ENCODE measurements at places on chromosomes 3 and 15.

- DNase-seq, result no peak
Measured at GRCh38 chr3:166879661-166880060, 500.4 kb downstream of the ZBBX start.

DNA sequence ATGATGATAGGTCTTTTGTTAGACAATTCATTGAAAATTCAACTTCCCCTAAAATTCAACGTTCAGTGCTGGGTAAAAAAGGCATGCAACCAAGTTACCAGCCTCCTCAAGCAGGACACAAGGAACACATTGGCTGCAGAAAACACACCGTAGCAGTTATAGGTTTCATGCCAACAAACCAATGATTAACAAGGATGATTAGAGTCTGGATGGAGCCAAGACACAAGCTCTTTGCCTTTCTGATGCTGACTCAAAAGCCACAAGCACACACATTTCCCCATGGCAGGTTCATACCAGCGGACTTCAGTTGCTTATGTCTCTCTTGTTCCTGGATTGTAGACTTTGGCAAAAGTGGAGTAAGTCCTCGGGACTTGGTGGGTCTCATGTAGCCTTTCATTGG, 105.8 kb downstream of the DHX30 start:
- no peak for DNase-seq

DNA sequence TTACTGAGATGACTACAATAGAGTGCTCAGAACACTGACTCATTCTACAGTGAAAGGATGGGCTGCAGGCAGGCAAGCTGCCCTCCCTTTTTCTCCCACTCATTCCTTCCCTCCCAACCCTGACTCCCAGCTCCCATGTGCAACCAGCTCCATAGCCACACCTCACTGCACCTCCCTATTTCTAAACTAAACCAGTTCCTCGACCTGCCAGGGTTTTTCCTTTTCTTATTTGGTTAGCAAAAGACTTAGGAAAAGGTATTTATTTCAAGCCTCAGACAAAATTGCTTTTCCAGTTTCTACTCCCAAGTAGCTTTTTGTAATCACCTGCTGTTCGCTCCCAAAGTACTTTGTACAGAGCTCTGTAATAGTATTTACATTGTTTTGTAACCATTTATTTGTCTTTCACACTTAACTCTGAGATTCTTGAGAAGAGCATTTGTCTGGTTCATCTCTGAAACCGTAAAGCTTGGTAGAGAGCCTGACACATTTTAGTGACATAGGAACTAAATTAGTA, 2.2 kb downstream of the AADAC start:
- no peak for DNase-seq

- DNase-seq, result no peak
Measured at GRCh38 chr3:197889204-197889930, 60.6 kb upstream of the RPL35A start.

GRCh38 chr3:184789314-184789998, 22.5 kb upstream of the VPS8 start:
- DNase-seq, result no peak

- DNase-seq, result no peak
Measured at GRCh38 chr3:168002786-168003368, 92.8 kb downstream of the GOLIM4 start.

GRCh38 chr3:140956058-140956835, 14.6 kb downstream of the SLC25A36 start:
- DNase-seq, result no peak

DNA sequence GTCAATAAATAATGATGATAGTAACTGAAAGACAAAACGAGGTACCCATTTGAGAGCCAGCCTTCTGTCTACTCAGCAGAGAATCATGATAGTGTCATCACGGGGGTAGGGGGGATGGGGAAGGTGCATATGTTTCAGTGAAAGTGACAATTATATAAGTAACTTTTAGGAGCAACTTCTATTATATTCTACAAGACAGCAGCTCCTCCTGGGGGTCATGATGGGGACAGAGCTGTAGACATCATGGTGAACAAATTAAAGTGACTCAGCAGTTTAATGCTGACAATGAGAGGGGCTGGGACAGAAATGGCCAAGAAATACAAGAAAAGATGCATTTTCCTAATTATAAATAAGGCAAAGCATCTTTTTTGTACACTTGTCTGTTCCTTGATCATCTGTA, 11.8 kb downstream of the CAPN3 start:
- DNase-seq, result no peak

DNA sequence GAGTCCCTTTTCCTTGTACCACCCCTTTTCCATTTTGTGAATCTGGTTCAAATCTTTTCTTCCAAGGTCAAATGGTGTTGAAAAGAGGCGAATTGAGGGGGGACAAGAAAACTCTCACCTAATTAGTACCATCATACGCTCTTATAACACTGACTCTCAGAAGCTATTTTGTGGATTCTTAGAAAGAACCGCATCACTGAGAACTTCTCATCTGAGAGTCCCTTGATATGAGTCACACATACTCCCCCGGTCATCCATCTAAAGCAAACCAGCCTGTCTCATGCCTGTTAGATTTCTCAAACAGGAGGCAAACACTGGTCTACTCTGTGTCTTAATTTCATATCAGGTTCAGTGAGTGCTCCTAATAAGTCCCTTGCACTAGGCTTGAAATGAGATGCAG, 76.5 kb upstream of the SPRED1 start:
- no peak for DNase-seq

DNA sequence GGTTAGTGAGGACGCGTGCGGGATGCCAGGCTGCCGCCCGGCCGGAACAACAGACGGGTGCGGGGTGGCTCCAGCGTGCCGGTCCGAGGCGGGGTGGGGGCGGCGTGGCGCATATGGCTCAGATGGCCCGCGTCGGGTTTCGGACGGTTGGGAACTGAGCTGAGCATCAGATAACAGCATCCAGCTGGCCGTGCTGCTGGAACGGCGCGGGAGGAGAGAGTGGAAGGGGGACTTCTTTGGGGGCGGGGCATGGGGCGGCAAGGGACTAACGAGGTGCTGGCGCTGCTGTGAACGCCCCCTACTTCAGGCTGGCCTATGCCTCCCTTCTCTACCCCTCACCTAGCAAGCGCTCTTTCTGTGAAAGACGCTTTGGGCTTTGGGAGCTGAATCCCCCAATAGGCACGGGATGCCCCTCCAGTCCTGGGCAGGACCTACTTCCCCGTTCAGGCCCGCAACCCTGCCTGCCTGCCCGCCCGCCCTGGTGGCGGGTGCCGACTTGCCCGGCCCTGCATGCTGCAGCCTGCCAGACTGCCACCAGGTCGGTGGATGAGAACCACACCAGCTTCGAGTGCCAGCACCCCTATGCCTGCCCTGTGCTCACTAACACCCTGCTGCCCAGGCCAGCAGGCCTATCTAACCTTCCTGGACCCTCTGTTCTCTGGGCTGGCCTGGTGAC, 542 bp downstream of the INKA1 start:
- no peak for DNase-seq

DNA sequence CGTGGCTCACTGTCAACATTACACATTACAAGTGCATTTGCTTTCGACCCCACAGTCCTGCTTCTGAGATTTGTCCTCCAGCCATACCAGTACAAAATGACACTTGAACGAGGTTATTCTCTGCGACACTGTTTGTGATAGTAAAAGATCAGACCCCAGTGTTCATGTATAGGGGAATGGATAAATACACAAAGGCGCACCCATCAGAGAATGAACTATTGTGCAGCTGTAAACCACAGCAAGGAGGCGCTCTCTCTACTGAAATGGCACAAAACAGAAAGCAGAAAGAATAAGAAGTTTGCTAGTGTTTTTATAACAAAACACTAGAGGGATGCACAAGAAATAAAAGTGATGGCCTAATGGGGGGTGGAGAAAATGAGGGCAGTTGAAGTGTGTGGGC, 4.9 kb upstream of the CHSY1 start:
- no peak for DNase-seq

DNA sequence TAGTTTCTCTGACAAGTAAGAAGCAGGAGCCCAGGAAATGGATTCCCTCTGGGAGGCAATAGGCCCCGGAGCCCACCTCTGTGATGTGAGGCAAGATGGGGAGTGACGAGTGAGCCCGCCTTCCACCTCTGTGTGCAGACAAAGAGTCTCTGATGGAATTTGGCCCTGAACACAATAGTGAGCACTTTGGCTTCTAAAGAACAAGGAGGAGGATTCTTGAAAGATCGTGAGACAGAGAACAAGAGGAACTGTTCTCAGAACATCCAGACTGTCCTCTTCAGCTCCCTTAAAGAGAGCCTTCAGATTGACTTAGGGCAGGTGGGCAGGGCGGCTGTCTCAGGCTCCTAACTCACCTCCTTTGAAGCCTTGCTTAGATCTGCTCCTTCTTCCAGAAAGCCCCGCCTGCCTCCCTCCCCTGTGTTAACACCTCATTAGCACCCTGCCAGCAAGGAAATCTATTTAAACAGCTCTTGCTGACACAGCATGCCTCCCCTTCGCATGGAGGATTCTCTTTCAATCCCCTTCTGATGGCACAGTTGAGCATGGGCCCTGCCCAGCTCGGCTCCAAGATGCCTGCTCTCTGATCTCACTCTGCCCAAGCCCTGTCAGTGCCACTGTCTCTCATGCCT, 430.3 kb downstream of the NTRK3 start:
- DNase-seq, result no peak

DNA sequence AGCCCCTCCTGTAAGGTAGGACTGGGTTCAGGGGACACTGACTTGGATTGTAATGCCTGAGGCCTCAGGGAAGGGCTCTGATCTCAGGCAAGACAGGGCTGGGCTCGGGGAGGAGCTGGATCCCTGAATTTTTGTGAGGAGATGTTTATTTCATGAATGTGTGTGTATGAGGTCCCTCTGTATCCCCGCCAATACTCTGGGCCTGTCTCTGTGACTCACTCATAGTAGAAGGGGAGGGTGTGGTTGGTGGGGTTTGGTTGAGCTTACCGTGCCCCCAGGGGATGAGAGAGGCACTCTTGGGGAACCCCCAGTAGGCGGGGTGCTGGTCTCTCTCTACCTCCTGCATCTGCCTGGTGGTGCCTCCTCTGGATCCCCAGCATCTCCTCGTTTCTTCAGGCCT, 28.1 kb downstream of the RPSA start:
- no peak for DNase-seq

GRCh38 chr3:12188328-12188648, 29.6 kb upstream of the TIMP4 start:
- no peak for DNase-seq

DNA sequence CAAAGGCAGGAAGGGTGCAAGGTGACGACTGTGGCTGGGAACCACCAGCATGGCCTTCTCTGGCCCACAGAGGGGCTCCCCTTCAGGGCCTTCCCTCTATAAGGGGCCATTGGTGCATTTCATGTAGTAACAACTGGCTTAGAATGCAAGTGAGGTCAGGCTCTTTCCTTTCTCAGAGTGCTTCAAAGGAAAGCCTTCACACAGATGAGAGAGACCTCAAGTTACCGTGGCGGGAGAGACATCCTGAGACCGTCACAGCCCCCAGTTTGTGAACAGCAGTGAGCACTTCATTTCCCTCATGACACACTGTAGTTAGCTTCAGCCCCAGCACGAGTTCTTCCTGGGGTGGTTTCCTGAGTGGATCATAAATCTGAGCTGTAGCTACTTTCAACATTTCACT, 96.6 kb upstream of the LIMD1 start:
- no peak for DNase-seq

- no peak for DNase-seq
Measured at GRCh38 chr3:183437061-183437460, 8.6 kb upstream of the MCF2L2 start.

DNA sequence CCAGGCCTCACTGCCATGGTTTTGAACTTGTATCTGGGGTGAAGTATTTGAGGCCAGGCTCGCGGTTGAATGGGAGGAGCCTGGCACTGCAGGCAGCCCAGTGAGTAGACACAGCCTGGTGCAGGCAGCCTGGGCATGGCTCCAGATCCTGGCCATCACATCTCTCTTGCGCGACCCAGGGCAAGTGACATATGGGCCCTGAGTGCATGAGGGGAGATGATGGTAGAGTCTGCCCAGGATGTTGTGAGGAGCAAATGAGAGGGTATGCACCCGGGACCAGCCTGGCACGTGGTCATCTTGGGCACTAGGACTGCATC, 103.5 kb downstream of the TBC1D2B start:
- DNase-seq, result no peak

DNA sequence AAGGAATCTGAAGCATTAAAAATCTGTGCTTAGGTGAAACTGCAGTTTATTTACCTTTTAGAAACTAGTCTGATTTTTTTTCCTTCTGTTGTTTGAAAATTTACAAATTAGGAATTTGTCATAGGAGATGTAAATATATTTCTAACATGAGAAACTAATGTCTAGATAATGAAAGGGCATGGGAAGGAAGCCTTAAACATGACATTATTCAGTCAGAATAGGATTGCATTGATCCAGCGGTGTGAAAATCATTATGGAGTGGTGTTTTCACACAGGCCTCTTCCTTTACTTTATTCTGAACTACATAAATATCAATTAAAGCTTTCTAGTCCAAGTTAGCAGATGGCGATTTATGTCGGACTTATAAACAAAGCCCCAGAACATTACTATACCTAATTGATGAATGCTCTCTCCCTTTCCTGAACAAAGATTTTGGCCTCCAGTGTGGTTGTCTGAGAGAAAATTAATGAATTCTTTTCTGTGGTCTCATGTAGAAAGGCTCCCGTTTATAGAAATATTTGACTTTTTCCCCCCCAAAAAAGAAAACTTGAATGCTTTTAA, 37.9 kb downstream of the FNDC3B start:
- DNase-seq, result no peak

GRCh38 chr3:58487140-58487886, 4.6 kb upstream of the KCTD6 start:
- DNase-seq, result no peak

DNA sequence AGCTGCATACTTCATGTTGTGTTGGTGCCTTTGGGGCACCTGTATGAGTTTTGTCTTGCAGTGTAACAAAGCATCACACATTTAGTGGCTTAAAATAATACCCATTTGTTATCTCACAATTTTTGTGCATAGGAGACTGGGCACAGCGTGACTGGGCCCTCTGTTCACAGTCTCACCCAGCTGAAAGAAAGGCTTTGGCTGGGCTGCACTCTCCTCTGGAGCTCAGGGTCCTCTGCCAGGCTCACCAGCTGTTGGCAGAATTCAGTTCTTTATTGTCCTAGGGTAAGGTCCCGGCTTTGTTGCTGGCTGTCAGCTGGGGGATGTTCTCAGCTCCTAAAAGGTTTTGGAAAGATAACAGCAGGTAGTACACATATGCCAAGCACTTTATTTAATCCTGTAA, 263.3 kb downstream of the CLSTN2 start:
- no peak for DNase-seq

DNA sequence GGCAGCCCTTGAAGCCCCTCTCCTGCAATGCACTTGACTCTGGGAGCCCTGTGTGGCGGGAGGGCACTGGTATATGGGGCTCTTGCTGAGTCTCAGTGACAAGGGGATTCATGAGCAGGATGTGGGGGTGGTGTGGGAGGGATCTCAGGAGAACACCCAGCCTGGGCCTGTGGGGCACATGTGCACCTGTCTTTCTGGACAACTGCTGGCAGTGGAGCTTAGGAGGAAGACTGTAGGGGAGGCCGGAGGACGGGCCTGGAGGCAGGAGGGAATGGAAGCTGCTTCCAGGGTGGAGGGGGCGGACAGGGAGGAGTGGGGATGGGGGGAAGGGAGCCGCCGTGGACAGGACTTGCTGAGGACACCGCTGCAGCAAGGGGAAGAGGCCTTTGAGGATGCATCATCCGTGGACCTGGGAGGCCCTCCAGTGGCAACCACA, 10.8 kb upstream of the SNRPA1 start:
- no peak for DNase-seq

GRCh38 chr15:32656091-32656490, 14.6 kb downstream of the SCG5 start:
- no peak for DNase-seq

GRCh38 chr15:69504352-69505040, 51.9 kb downstream of the RPLP1 start:
- no peak for DNase-seq

GRCh38 chr3:190721330-190721729, 141.2 kb downstream of the GMNC start:
- no peak for DNase-seq

GRCh38 chr15:39326306-39326975, 254.4 kb upstream of the THBS1 start:
- DNase-seq, result no peak
